ENCODE measurements at places on chromosomes 2 and 18.
A peak's percentile ranks its signal among the peaks of the same experiment; 100 is the strongest.

- no peak for DNase-seq
These were observed 96.8 kb downstream of the STPG4 start for GRCh38 chr2:47058003-47058931.

GRCh38 chr2:4792126-4792525 is 900.1 kb upstream of the SOX11 start:
- no peak for DNase-seq

- no peak for DNase-seq
These were observed 169.4 kb downstream of the RTP5 start for GRCh38 chr2:242038928-242039341.

DNA sequence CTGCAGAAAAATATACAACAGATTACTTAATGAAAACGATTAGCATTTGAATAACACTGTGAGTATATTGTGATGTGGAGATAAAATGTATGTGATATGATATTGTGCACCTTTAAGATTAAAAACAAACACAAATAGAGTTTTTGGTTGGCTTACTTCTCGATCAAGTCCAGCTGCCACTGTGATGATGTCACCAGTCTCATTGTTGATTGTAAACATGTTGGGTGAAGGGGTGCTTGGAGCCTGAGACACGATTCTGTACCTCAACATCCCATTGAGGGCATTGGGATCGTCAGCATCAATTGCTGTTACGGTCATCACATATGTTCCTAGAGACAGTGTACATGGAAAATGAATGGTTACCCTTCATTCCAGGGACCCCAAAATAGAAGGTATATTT is 174.1 kb downstream of the CDH2 start:
- no peak for DNase-seq

- DNase-seq = no peak
These were observed 12.0 kb upstream of the GCC2 start for GRCh38 chr2:108436976-108437375.

DNA sequence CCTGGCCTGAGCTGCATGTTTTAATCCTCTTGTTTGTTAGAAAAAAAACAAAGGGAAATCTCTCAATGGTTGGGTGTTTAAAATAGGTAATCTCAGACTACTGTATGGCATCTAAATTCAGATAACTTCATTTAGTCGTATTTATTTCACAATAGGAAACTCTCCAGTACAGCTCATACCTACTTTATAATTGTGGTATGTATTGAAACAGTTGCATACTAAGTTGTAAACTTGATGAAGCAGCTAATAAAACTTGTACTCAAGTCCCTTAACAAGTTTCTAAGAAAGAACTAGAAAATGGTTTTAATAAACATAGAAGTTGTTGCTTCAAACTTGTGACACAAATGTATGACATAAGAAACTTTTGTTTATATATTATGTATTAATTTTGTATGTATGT is 334.5 kb downstream of the PTPRM start:
- DNase-seq = no peak

DNA sequence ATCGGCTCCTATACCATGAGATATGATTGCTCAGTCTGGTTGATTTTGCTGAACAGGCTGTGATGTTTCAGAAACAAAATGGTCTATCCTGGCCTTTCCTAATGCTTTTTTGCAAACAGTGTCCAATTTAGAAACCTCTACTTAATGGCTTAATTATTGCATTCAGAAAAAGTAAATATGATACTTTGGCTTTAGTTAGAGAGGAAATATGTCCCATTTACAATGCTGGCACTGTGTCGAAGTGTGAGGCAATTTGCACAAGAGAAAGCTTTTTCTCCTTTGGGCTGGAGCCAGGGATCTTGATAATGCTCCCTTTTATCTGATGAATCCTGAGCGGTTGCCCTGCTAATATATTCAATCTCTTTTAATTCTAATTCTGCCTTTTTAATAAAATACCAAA is 418.9 kb downstream of the EPHA4 start:
- no peak for DNase-seq

GRCh38 chr2:127226520-127227263 is 6.6 kb upstream of the CYP27C1 start:
- no peak for DNase-seq

- no peak for DNase-seq
These were observed 37.9 kb upstream of the EVA1A start for GRCh38 chr2:75598589-75599155.

GRCh38 chr2:160932960-160933359 is 227.3 kb upstream of the TANK start:
- DNase-seq = no peak

- DNase-seq = no peak
These were observed 8.3 kb upstream of the DNAH7 start for GRCh38 chr2:196076778-196077568.

DNA sequence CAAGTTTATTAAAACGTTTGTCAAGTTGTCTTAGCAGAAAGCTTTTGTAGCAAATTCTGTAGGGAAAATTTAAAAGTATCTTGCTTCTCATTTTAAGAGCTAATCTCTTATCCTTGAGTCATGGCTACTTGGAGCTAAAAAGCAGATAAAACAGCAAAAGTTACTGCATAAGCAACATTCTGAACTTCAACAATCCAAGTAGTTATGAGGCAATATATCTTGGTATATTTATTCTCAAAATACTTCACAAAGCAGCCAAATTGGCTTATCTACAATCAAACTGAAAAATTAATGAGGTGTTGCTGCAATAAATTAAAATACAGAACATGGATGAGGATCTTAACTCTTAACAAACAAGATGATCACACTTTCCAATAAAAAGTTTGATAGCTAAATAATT is 306.5 kb downstream of the PIEZO2 start:
- DNase-seq = no peak

- DNase-seq = no peak
These were observed 9.2 kb downstream of the IRS1 start for GRCh38 chr2:226790431-226790830.

DNA sequence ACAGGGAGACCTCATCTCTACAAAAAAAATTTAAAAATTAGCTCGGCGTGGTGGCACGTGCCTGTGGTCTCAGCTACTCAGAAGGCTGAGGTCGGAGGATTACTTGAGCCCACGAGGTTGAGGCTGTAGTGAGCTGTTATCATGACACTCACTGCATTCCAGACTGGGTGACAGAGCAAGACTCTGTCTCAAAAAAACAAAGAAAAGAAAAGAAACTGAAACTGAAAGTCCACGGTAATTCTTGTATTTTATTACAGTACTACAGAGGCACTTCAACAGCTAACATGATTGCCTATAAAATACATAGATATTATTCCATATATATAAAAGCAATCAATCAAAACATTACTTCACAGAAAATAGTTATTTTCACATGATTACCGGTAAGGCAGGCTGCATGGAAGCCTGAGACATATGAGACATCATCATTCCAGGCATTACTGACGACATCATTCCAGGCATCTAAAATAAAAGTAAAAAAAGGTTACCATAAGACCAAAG is 23.1 kb downstream of the PRPF40A start:
- DNase-seq = peak; percentile 19

DNA sequence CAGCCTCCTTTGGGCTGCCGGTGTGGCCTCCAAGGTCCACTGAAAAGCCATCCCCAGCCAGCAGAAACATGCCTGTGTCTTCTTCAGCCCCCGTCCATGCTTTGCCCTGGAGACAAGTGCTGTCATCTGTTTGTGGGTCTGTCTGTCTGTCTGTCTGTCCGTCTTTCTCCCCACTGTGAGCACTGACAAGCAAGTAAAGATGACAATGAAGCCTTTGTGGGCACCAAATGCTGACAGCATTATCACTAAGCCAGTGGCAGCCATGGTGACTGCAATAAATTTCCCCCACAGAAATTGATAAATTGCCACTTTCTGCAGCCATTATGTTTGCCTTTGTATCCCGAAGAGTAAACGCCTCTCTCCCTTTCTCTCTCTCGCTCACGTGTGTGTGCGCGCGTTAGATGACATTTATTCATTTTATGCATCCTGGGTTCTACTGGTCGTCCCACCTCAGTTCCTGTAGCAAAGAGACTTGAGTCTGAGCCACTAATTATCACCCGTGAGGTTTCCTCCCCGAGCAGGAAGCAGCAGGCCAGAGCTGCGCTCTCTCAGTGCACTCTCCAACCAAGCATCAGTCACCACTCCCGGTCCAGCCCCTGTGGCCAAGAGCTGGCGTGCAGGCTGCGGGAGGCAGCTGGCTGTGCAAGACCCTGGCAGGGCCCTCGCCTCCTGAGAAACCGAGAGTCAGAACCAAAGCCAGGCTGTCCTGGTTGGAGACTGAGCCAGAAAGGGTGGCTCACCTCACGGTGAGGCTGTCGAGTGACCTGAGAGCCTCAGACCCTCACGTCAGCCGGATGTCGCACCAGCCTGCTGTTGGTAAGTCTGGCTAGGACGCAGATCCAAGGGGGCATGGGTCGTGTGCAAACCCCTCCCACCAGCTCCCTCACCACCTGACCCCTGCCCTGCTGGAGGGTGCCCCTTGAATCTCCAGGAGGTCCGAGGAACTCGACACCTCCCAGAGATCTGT is 6.9 kb downstream of the STEAP3 start:
- DNase-seq = peak; percentile 37

DNA sequence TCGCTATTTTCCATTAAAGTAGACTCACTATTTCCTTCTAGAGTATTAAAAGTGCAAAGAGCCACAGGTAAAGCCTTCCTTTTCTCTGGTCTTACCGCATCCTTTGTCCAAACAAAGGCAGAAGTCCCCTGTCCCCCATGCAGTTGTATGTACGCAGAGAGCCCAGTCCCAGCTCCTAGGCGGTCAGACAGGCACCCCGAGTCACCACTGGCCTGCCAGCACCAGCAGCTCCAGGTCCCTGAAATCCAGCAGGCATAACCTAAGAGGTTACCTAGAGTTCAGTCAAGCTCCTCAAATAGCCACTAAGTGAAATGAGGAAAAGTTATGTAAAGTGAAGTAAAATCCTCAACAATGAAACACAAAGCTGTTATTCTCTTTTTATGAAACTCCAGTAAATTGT is 60.4 kb upstream of the TWIST2 start:
- no peak for DNase-seq

GRCh38 chr2:206211657-206212255 is 52.1 kb downstream of the EEF1B2 start:
- no peak for DNase-seq

DNA sequence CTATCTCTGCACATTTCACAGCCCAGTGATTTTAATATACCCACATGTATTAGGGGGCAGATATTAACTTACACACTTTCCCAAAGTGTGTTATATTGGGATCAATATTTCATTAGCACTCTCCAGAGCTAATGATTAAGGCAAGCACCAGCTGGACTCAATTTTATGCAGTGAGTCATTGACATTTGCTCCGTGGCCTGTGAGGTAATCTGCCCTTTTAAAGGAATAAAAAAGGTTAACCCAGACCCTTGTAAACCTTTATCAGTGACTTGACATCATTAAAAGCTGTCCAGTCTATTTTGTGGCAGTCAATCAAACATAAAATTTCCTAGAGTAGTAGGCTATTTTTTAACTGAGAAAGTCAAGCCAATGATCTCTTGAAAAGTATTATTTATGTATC is 1870.4 kb upstream of the CELF4 start:
- DNase-seq = no peak

DNA sequence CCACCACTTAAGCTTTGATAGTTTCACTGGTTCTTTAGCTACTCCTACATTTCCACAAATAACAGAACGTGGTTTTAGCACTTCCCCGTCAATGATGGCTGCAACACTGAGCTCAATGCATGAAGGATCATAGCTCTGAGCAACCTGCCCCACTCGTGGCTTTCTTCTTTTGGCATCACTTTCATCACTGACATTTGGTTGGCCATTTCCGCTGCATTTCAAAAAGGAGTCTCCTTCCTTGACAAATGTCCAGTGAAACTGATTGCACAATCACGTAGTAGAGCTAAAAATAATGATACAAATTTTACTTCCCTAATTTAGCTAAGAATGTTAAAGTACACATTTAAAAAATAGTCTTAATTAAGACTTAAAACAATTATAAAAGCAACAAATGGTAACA is 205.2 kb upstream of the HDAC4 start:
- DNase-seq = peak; percentile 25

- DNase-seq = no peak
These were observed 33.4 kb upstream of the ATP8B1 start for GRCh38 chr18:57836557-57836956.

DNA sequence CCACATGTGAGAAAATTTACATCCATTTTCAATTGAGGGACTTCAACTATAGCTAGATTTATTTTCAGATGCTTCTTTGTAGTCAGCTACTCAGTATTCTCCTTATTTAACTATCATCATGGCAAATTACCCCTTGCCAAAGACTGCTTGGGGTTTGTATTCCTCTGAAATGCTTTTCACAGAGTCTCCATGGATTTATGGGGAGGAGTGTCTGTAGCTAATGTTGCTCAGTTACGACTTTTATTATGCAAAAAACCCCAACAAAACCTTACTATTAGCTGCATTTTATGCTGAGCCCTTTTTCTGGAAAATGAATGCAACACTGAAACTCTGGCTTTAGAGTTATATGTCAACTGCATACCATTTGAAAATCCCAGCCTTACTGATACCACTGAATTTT is 78.6 kb downstream of the RFTN2 start:
- DNase-seq = no peak

DNA sequence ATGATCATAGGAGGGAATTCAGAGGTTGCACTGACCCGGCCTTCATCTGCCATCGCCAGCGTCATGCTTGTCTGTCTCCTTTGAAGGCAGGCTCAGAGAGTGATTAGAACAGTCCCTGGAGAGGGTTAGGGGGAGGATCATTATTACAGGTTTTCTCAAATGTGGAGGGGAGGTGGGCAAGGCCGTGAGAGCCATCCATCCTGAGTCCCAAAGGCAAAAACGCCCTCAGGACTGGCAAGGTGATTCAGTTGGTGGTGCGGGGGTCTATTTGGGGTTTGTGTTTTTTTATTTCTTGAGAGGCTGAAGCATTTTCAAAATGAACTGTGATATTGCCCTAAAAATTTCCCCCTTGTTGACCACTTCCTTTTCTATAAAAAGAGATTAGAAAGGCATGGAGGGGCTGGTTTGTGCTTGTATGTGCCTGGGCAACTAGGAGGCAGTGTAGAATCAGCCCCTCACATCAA is 39.3 kb upstream of the GYPC start:
- DNase-seq = no peak

- DNase-seq = no peak
These were observed 54.2 kb upstream of the ACVR2A start for GRCh38 chr2:147790580-147790979.

DNA sequence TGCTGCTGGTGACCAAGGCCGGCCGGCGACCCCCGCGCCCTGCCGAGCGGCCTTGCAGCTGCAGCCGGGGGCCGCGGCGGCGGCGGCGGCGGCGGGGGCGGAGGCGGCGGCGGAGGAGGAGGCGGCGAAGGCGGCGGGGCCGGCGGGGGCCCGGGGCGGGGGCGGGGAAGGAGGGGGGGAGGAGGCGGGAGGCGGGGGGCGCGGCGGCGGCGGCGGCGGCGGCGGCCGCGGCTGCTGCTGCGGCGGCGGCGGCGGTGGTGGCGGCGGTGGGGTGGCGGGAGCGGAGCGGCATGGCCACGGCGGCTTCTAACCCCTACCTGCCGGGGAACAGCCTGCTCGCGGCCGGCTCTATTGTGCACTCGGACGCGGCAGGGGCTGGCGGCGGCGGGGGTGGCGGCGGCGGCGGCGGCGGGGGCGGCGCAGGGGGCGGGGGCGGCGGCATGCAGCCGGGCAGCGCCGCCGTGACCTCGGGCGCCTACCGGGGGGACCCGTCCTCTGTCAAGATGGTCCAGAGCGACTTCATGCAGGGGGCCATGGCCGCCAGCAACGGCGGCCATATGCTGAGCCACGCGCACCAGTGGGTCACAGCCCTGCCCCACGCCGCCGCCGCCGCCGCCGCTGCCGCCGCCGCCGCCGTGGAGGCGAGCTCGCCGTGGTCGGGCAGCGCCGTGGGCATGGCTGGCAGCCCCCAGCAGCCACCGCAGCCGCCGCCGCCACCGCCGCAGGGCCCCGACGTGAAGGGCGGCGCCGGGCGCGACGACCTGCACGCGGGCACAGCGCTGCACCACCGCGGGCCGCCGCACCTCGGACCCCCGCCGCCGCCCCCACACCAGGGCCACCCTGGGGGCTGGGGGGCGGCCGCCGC is 1.5 kb downstream of the POU3F3 start:
- DNase-seq = no peak
